Stimulated activated CD8-positive, alpha-beta memory T cell treated with anti-CD3 and anti-CD28 coated beads, Interleukin-4, amount 100 ng/mL, for 4 hours (primary cell): ENCODE measurements at places on chromosomes 7 and 10.

DNA sequence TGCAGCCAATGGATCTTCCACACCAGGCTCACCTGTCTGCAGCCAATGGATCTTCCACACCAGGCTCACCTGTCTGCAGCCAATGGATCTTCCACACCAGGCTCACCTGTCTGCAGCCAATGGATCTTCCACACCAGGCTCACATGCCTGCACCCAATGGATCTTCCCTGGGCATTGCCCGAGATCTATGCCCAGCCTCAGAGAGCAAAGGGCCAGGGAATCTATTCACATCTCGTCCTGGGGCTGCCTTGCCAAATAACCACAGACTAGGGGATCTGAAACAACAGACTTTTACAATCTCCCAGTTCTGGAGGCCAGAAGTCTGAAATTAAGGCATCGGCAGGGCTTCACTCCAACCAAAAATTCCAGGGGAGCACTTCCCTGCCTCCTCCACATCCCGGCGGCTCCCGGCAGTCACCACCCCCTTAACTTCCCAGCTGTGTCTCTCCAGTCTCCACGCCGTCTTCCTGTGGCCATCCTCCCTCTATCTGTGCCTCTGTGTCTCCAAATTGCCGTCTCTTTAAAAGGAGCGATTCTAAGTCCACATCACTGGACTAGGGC lies 92.4 kb upstream of the PPP2R2D start:
- no peak for DNase-seq

DNA sequence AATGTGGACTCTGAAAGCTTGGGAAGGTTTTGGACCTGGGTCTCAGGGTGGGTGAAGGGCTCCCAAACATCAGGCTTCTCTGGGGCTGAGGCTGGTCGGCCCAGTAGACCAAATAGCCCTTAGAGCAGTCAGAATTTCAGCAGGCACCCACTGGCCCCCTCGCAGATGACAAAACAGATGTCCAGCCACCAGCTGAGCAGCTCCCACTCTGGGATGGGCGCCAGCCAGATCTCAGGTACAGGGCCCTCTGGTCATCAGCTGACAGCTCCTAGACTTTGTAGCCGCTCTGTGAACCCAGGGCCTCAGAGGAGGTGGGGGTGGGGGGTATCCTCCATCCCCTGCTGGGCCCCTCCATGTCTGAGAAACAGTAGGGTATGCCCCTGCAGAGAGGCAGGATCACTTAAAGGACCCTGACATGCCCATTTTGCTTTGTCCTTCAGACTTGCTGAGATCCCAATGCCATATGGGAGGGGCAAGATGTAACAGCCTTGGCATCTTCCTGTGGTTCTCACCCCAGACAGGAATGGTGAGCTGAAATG lies 26.5 kb downstream of the HSPA12A start:
- DNase-seq = no peak

DNA sequence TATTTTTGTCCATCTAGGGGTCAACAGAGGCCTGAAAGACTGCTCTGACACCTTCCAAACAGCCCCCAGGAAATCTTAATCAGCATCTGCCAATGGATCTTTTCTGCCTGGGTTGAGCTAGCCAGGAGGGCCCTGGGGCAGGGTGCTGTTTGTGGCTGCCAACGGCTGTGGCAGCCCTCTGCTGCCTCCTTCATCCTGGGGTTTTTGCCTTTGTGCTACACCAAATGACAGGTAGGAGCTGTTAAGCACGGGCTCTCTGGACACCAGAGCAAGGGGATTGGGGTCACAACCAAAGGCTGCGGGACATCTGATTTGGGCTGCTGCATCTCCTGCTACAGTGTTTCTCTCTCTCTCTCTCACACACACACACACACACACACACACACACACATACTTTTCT lies 2.0 kb upstream of the KIAA1217 start:
- no peak for DNase-seq

DNA sequence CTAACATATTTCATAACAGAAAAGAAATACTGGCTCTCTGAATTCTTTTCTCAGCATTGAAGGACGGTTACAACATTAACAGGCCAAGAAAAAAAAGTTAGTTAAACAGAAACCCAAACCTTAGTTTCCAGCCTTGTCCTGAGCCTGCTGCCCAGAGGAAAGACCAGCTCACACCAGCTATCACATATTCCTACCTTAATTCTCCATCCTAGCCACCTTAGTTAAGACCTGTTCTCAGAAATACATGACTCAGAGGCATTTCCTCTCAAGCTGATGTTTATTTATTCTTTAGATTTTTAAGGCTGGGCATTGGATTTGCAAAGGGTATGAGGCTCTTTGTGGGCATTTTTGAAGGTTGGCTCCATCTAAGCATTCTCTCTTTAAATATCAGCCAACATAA lies 34.3 kb upstream of the ADAM12 start:
- no peak for DNase-seq

GRCh38 chr7:47878662-47879061 lies 69.6 kb downstream of the PKD1L1 start:
- DNase-seq = no peak

DNA sequence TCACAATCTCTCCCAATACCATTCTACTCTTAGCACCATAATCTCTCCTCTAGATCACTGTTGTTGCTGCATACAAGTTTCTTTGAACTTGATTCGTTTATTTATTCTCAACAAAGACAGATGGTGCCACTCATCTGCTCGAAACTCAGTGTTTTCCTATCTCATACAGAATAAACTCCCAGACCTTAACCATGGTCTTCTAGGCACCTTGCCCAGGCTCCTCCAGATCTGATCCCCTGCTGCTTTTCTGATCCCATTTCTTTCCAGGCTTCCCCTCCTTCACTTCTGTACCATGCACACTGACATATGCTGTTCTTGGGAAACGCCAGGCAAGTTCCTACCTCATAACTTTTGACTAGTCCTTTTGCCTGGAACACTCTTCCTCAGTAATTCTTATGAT lies 645.7 kb downstream of the DNAJB9 start:
- no peak for DNase-seq

- no peak for DNase-seq
Observed at GRCh38 chr10:70528741-70529362, 50.3 kb downstream of the PALD1 start.

DNA sequence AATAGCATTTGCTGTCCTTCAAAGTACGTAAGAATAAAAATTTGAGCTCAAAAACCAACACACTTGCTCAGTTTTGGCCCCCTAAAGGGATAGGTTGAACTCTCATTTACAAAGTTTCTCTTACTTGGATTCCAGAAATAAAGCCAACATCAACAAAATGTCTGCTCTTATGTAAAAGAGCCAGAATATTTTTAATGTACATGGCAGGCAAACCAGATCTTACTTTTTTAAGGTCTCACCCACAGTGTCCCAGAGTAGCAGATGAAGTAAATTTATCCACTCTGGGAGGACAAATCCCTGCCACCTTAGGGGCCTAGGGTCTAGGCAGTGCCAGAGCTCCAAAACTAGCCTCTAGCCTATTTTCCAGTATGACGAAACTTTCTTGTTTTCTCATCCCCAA lies 159.6 kb downstream of the SKAP2 start:
- no peak for DNase-seq

DNA sequence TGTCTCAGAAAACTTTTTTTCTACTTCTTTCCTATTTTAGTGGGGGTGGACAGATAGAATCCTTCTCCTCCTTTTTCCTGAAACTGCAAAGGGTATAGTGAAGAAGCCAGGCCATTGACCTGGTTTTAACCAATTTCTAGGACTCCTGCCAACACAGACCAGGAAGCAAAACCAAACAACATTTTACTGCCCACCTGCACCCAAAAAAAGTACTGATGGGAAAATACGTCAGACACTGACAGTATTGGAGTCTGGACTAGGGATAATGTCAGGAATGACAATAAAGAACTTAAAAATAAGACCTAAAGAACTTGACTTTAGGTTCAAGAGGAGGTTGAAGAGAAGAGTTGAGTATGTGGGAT lies 5.0 kb upstream of the STEAP4 start:
- no peak for DNase-seq

DNA sequence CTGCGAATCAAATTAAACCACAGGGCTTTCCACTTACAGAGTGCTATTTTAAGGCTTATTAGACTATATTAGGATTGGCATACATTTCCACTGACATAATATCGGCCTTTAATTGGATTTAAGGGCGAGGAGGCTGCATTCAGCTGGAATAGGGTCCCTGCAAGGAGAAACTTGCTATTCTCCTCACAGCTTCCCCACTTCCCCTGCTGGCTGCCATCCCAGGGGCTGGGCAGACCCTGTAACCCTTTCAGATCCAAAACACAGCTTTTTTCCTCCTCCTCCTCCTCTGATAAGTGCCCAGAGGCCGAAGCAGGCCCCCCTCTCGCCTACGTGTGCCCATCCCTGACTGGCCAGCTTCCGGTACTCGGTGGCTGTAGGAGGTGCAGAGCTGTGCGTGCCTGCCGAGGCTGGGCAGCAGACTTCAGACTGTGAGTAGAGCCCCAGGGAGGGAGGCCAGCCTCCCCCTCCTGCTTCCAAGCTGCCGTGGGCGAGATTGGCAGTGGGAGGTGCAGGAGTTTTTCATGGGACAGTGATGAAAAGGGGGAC lies 224.2 kb downstream of the PLXNA4 start:
- no peak for DNase-seq

DNA sequence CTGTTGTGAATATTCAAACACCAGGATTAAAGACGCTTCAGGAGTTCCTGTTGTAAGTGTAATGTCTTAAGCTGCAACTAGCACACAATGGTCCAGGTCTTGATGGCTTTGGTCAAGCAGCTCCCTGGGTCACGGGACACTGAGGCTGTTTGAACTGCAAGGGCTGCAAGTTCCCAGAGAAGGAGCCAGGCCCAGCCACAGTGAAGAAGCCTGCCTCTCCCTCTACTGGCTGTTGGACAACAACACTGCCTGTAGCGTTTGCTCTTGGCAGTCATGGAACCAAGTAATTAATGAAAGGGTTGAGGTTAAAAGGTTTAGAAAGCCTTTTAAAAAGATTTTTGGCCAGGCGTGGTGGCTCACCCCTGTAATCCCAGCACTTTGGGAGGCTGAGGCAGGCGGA lies 31.9 kb upstream of the GUSB start:
- no peak for DNase-seq

DNA sequence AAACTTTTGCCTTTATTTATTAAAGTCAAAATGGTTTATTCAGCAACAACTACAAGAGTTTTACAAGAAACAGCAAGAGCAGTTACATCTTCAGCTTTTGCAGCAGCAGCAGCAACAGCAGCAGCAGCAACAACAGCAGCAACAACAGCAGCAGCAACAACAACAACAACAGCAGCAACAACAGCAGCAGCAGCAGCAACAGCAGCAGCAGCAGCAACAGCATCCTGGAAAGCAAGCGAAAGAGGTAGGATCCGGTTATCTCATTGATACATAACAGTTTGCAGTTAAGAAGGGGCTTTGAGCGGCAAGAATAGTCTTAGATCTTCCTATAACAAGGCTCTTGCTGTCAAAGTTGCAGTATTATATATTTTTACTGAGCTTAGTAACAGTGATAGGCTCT lies 215.1 kb downstream of the FOXP2 start:
- no peak for DNase-seq

- no peak for DNase-seq
Observed at GRCh38 chr7:55065511-55066229, 46.9 kb downstream of the EGFR start.

DNA sequence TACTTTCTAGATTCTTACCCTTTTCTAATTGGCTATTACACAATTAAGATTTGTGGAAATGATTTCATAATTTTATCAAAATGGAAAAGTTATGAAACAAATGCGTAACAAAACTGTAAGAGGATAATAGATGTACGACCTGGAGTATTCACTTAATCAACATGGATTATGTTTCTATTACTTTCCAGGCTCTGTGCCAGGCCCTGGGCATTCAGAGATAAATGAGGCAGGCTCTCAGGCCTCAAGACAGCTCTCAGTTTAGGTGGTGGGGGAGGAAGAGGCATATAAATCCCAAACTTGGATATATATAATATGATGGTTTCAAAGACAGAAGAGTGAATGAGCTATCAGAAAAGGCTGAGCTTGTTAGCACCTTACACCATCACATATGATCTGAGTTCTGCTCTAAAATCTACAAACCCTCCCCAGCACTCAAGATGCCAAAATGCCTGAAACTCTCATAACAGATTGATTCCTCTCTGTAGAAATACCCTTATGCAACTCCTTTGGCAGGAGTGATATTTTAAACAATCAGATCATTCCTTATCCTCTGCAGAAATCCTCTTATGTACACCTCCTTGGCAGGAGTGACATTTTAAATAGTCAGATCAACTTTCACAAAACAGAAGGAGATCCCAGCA lies 42.5 kb downstream of the ACBD5 start:
- DNase-seq = no peak

GRCh38 chr7:107560898-107561516 lies 2.7 kb downstream of the COG5 start:
- no peak for DNase-seq

- no peak for DNase-seq
Observed at GRCh38 chr7:93212881-93213280, 13.4 kb downstream of the HEPACAM2 start.

GRCh38 chr7:93949423-93949822 lies 27.9 kb downstream of the GNG11 start:
- DNase-seq = no peak

DNA sequence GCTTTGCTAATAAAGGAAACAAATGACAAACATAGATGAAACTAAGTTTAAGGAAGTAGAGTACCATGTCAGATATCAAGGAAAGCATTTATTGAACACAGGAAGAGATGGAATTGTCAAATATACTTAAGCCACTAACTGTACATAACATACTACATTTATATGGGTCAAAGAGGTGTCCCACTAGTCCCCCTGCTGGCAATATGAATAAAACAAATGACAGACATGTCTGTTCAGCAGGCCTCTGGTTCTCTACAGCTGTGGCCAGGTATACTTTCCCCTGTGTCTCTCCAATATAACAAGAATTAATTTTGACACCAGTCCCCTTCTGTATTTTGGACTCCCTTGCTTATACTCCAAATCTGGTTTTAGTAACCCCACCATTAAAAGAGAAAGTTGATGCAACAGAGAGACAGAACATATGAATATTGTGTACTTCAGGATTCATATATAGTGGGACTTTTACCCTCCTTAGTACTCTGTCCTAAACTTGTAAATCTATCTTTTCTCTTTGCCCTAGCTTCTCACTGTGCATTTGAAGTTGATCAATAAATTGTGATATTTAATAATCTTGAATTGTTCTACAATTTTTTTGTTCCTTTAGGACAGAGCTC lies 42.9 kb downstream of the CD36 start:
- DNase-seq = no peak

GRCh38 chr10:124957404-124957947 lies 15.6 kb downstream of the ZRANB1 start:
- DNase-seq = no peak

GRCh38 chr10:44352316-44353127 lies 32.4 kb downstream of the CXCL12 start:
- DNase-seq = no peak

GRCh38 chr7:29500719-29501118 lies 62.9 kb upstream of the PRR15 start:
- DNase-seq = no peak

- DNase-seq = no peak
Observed at GRCh38 chr10:129194181-129194870, 272.7 kb upstream of the MGMT start.

- no peak for DNase-seq
Observed at GRCh38 chr7:25615593-25615992, 387.3 kb upstream of the NPVF start.

- DNase-seq = no peak
Observed at GRCh38 chr7:29355388-29355787, 160.8 kb downstream of the CHN2 start.
